T-helper 1 cell (primary cell): ENCODE measurements at places on chromosomes 16 and 17.

DNA sequence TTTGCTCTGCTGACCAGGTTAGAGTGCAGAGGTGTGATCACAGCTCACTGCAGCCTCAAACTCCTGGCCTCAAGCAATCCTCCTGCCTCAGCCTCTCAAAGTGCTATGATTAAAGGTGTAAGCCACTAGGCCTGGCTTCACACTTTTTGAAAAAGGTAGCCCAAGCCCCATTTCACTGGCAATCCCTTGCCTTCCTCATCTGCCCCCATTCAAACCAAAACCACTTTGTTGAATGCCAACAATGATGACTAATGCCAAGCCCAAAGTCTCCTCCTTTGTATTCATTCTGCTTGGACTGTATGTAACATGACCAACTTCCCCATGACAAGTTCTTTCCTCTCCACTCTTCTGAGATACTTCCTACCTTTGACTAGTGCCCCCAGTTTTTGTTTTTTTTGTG is 33.1 kb downstream of the N4BP1 start:
- DNase-seq, result peak; percentile 14

DNA sequence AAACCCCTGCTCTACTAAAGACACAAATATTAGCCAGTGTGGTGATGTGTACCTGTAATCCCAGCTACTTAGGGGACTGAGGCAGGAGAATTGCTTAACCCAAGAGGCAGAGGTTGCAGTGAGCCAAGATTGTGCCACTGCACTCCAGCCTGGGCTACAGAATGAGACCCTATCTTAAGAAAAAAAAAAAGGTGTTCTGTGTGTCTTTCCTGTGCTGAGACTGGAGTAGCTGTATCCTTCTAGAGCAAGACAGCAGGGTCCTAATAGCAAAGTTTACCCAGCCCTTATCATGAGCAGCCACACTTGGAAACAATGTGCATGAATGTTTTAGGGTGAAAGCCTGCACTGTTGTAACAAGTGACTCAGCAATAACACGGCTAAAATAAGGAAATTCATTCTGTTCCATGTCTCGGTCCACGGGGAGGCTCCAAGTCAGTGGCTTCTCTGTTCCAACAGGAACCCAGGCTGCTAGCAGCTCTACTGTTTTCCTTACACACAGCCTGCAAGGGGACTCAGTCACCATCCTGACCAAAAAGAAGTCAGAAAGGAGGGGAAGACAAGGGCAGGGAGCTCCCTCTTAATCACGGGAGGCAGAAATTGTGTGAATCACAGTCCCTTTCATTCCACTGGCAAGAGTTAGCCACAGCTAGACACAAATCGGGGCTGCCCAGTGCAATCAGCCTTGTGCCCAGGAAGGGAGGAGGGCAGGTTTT is 7.1 kb upstream of the SLC5A11 start:
- DNase-seq, result no peak

- DNase-seq, result no peak
Measured at GRCh38 chr17:6517062-6517461, 39.3 kb downstream of the PITPNM3 start.

GRCh38 chr17:75146592-75146991 is 7.7 kb downstream of the JPT1 start:
- no peak for DNase-seq
